ENCODE measurements at places on chromosomes 6 and 20.

DNA sequence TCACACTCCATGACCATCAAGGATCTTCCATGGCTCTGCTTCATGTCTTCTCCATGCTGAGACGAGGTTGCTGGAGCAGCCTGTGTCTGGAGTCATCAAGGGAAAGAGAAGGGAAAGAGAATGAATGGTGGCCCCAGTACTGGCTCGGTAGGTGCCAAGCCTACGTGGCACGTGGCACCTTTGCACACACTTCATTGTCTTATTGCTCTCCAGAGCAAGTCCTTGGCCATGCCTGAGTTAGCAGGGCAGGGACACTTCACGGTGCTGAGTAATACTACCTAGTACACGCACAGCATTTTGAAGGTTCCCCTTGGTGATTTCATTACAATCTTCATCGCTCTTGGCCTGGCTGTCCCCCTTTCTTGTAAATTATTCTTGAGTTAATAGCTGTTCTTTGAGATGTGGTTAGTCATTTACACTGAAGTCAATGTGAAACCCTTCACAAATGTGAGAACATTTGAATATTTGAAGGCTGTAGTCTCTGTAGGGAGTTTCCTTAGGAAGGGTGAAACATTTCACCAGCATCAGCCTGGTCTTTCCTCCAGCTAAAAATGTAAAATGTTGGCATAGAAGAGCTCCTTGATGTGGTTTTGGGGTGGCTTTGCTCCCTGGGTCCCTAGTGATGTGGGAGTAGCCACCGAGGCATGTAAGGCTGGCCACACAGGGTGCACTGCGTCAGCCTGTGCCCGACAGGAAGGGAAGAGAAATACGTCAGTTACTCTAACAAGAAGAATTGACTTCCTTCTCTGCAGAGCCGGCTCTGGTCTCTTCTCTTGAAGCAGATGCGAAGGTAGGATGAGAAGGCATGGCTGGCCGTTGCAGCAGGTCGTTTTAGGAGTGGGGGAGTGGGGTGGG, at the start of gene SYTL3:
Gene SYTL3, plus strand, starts transcription at position 766 of the 855 bp plus-strand sequence. CDS start 13,215 bp downstream, outside the sequence.
- DNase-seq, result no peak

DNA sequence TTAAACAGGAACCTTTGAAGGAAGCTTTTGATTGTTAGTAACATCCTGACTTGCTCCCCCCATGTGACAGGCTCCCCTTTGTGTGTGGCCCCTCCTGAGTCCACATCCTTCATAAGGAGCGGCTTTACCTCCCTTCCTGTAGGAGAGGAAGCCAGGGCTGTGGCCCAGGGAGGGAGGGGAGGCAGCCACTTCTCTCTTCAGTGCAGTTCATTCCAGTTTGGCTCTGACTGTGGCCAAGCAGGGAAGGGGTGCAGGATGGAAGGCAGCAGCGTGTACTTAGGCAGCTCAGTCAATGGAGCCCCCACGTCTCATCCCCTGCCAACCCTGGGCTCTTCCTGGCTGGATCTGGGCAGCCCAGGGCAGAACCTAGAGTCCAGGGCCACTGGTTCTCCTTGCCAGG, 295.2 kb downstream of the QKI start:
- DNase-seq, result no peak

- peak; percentile 2 for DNase-seq
These were observed 416 bp downstream of the RSPH4A start for GRCh38 chr6:116616737-116617053.

DNA sequence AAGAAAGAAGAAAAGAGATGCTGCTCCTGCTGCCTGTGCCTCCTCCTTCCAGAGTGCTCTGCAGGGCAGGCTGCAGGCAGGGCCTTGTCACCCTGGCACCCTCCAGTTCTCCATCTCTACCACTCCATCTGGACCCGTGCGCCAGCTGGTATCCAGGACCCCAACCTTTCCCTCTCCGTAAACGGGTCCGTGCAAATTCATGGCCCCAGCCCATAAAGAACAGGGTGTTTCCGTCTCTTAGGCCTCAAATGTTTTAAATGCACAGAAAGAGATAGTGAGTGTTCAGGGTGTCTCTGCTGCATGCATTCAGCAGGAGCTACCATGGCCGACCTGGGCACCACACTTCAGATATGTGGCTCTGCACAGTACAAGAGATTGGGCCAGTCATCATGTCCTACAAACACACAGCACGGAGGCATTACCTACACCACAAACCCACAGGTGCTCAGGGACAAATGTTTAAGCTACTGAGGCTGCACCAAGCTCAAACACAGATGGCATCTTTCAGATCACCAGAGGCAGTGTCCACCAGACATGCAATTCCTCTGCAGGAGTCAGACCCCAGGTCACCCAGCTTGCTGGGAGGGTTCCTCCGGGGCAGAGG, 258.1 kb downstream of the DLL1 start:
- DNase-seq, result no peak

DNA sequence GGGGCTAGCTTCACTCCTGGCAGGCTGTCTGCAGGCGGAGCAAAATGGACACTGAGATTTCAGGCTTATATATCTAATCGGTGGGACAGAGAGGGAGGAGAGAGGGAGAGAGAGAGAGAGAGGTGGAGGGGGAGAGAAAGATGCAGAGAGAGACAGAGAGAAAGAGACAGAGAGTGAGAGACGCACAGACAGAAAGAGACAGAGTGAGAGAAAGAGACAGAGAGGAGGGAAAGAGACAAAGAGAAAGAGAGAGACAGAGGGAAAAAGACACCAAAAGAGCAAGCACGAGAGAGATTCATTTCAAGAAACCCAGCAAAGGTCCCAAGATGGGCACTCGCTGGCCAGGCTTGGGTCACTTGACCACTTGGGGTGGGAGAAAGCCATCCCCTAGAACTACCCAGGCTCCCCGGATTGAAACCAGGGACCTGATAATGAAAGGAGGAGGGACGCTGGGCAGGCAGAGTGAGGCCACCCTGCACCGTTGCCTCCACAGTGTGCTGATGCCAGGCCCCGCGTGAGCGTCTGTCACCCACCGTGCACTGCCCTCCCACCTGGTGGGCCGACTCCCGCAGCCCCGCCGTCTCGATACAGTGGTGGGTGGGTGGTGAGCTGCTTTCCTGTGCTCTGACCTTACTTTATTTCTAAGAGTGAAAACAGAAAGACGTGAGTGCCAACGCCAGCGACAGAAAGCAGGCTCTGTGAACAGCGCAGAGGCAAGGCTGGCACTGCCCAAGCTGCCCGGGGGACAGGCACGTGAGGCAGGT, 67.9 kb upstream of the SLCO4A1 start:
- DNase-seq, result no peak

- no peak for DNase-seq
These were observed 84.7 kb downstream of the SASH1 start for GRCh38 chr6:148427333-148427732.

- no peak for DNase-seq
These were observed 226.9 kb upstream of the RREB1 start for GRCh38 chr6:6880745-6881437.

DNA sequence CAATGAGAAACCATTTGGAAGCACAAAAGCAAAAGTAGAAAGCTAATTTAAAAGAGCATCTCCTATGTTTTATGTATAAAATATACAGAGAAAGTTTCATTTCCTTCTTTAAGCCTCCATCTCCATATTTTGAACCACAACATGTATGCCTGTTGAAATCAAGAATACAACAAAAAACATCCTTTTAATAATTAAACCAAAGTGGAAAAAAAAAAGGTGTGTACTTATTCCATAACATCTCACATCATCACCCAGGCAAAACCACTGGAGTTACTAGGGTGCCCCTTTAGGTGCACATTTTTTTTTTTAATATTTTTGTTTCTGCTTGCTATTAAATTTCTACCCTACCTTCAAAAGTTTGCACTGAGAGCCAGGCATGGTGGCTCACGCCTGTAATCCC, 43.0 kb downstream of the EDN1 start:
- DNase-seq, result no peak

DNA sequence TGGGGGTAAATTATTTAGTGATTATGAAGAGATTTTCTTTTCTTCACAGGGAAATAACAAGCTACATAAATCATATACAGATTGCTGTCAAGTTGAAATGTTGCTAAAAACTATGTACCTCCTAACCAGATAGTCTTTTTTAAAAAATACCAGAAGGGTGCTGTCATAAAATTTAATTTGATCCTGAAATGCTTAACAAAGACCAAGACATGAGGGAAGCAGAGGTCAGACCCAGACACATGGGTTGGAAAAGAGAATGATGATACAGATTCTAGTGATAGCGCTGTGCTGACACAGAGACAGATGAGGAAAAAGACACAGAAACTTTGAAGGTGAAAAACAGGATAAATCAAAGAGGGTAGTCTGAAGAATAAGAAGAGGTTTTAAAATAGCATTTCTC, 573.1 kb downstream of the HACE1 start:
- no peak for DNase-seq

DNA sequence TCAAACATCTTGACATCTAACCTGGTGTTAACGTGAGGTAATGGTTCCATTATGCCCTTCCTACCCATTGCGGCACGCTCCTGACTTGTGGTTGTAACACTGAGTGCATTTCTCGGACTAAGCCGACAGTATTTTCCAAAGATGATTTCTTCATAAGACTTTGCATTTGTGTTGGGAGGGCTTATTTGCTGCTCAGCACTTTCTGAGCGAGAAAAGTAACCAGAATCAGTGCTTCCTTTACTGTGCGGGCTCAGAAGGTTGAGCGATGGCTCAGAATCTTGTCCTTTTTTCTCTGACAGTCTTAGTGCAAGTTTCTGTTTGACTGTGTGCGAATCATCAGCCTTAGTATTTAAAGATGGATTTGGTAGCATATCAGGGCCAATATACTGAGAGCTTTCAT, 171.7 kb downstream of the HIVEP2 start:
- no peak for DNase-seq

DNA sequence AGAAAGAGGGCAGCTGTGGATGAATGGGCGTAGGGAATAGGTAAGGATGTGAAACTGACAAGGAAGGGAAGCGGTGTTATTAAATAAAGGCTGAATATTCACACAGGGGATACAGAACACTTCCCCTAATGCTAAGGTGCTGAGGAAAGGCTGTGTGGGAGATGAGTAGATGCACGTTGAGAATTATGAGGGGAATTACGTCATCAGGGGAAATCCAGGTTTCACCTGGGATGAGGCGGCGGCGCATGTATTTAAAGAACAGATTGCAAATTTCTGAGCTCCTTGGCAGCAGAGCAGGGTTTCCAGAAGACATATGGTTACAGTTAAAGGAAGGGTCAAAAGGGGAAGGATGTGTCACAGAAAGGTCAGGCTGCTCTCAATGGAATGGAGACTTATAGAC, 28.7 kb upstream of the EDN1 start:
- no peak for DNase-seq

DNA sequence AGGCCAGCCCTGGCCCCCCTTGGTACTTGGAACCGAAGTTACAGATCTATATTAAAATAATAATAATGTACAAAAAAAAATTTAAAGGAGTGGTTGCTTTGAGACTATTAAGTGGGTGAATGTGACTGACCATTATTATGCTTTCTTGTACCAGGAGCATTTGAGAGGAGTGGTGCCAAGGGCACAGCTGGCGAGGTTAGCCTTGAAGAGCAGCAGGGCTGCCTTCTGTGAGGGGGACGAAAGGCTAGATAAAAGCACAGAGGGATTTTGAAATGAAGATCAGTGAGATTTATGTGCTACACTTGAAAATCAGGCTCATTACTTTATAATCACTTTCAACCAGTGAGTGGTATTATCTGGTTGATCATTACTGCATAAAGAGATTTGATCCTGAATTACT, 48.6 kb downstream of the FIG4 start:
- DNase-seq, result no peak

- DNase-seq, result no peak
These were observed 178.4 kb upstream of the SYNDIG1 start for GRCh38 chr20:24291014-24291413.

DNA sequence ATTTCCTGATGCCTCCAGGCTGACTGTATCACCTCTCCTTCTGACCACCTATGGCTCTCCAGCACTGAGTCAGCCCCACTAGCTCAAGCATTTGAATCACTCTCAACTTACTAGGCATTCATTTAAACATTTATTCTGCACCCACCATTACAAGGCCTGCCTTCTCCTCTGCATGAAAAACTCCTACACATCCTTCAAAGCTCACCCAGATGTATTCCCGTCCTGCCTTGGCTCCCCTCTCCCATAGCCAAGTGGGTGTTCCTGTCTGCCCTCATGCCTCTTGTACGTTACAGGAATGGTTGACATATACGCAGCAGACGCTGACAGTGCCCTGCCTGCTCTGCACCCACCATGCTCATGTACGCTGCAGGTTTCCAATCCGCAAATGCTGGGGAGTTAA, 21.6 kb downstream of the KCNK17 start:
- DNase-seq, result no peak

DNA sequence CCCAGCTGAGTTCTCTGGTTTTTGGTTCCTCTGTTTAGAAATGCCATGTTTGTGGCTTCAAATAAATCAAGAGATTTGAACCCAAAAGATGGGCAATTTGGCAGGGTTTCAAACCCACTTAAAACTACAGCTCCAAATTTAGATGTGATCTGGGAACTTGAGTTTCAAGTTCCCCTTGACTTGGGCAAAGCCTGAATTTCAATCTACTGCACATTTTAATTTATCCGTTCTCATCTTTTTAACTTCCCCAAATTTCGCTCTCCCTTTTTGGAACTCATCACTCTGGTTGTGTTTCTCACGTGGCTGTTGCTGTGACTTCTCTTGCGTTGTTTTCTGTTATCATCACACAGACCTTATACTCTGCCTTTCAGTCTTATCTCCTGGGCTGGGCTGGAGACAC, 230.9 kb downstream of the CDC5L start:
- no peak for DNase-seq

DNA sequence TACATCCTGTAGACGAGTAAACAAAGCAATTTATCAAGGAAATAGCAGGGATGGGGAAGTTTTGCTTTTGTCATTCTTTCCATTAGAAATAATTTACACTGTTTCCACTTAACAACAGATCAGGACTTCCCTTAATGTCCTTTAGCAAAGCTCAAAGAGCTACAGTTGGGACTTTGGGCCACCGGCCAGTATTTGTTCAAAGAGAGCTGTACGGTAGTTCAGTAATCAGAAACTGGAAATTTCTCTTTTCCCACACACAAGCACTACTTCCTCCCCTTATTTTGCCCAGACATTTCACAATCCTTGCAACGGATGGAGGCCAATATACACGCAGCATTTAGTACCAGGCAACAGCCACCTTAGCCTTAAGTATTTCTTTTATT, 12.1 kb upstream of the HINT3 start:
- no peak for DNase-seq

DNA sequence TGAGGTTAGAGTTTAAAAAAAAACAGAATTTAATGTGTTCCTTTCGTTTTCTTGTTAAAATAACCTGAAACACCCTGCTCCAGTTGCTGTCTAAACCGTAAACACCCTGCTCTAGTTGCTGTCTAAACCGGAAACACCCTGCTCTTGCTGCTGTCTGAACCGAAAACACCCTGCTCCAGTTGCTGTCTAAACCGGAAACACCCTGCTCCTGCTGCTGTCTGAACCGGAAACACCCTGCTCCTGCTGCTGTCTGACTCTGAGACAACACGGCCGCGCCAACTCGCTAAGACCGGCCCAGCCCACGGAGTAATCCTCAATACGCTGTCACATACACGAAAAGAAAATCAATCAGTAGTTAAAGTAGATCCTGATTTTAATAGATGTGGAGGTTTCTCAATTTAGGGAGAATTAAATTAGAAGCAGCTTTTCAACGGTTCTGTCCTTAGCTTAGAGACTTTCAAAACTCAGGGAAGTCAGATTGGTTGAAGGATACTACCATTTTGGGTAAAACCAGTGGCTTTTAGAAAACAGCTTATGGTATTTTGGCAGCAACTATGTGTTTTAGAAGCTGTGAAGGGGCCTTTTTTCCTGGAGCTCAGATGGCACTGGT, 98.3 kb downstream of the RAMACL start:
- DNase-seq, result no peak

Measured in HS-5 (cell line).